ENCODE measurements at places on chromosomes 3 and 15.

GRCh38 chr3:193292386-193292785 is 51.4 kb downstream of the PLAAT1 start:
- DNase-seq, result no peak

GRCh38 chr3:21055015-21055414 is 696.0 kb downstream of the ZNF385D start:
- DNase-seq, result no peak

DNA sequence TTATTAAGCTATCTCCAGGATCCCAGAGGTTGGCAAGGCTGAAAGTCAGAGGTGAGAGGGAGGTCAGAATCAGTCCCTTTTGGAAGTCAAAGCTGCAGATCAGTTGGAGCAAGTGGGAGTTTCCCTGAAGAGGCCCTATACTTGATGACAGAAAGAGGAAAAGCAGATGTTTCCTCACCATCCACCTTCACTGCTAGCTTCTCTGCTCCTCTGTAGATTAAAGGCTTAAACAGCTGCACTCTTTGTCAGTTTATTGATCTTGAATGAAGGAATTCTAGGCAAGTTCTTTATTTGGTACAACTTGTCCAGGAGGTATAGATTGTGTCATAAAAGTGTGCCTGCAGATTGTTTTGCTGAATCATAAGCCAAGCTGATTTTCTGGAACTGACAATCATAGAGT is 408.2 kb upstream of the TGFBR2 start:
- no peak for DNase-seq

GRCh38 chr3:17032407-17033034 is 147.8 kb downstream of the PLCL2 start:
- no peak for DNase-seq

DNA sequence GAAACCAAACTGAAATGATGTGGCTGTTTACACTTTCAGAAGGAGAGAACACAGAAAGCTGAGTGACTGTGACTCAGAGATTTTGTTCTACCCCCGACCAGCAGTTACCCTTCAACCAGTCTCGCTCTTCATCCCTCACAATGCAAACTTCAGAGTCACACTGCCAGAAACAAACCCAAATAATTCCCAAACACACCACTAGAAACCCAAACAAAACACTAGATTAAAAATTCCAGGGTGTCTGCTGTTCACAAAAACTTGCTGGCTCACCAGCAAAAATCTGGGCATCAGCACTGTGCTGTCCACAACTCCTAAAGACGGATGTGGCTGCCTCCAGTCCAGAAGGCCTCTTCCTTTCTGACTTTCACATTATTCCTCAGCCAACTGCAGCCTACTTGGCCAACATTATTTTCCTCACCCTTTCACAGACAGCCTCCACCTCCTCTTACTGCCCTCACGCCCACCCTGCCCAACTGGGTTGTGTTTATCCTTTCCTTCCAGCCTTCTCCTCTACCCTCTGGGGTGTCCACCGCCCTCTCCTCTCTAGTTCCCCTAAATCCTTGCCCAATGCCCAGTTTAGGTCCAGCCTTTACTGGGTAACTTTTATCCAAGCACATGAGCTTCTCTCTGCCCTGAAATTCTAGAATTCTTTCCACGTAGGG is 71.4 kb downstream of the MECOM start:
- DNase-seq, result no peak

DNA sequence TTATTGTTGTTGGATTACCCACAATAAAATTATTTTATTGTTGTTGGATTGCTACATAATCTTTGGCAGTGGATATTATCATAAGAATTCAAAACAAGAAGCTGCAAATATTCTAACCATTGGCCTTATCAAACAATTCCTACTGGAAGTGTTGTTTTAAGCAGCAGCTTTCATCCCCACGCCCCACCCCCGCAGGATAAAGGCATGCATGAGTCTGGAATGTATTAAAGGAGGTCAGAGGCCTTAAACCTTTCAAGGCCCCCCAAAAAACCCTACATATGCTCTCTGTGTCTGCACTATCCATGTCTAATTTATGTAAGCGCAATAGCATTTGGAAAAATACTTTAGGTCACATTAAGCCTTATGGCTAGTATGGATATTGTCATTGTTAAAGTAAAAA is 23.1 kb downstream of the P3H2 start:
- no peak for DNase-seq
